ENCODE measurements at places on chromosomes 6 and 20. TPM values are rescaled to one million over a fixed set of nuclear protein-coding genes. Genes with fewer than 3 reads are reported as not detected.

GRCh38 chr20:46051556-46052308 is 22.7 kb downstream of the SLC12A5 start:
- no peaks in the 10 kb centered on the region for H3K36me3 ChIP-seq
- H3K27me3 ChIP-seq: peaks cover 23% of the 10 kb centered on the region
- no peaks in the 10 kb centered on the region for H3K4me1 ChIP-seq
- no peak for DNase-seq

- no peak overlapping the region for H3K27ac ChIP-seq
- H3K4me1 ChIP-seq: peaks cover 91% of the 10 kb centered on the region
- H3K36me3 ChIP-seq: no peaks in the 10 kb centered on the region
- DNase-seq: no peak
- no peak overlapping the region for H3K4me3 ChIP-seq
- no peaks in the 10 kb centered on the region for H3K27me3 ChIP-seq
These were observed 15.6 kb upstream of the CCN6 start for GRCh38 chr6:112038268-112038667.

The ITPR3 gene
- total RNA-seq: 52.5 TPM

DNA sequence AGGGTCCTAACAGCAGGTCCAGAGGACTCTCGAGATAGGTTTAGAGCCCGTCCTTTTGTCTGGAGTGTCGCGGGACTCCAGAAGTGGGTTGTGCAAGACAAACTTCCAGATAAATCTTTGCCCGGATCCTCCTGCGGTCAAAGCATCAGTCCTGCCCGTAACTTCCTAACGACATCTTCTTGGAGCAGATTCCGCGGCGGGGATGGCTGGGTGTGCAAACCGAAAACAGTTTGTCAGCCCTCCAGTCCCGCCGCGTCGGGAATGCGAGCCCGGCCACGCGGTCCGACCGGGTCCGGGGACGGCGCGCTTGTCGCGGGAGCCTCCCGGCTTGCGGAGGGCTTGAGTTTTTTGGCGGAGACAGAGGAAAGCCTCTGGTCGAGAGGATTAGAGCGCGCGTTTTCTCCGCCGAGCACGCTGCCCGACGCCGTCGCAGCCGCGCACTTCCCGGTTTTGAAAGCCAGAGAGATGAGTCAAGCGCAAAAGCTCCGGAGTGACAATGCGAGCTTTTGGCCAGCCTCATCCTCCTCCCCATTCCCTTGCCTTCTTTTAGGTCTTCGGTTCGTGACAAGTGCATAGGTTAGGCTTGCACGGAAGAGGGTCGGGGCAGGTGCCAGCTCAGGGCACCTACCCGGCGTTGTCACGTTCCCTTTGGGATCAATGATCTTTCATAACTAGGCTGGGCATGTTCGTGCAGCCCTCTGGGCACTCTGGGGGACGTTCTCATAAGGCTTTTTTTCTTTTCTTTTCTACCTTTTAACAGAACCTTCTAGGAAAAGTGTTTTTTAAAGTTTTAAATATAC is 91.3 kb upstream of the PRDM1 start:
- H3K4me3 ChIP-seq: peak overlapping the region; percentile 94
- peak overlapping the region; percentile 56 for H3K27ac ChIP-seq
- H3K27me3 ChIP-seq: peaks cover 72% of the 10 kb centered on the region
- H3K4me1 ChIP-seq: peaks cover 36% of the 10 kb centered on the region
- H3K36me3 ChIP-seq: no peaks in the 10 kb centered on the region

The TNFRSF21 gene
- total RNA-seq: 5.8 TPM

The IL17A gene
- total RNA-seq: 0.22 TPM

DNA sequence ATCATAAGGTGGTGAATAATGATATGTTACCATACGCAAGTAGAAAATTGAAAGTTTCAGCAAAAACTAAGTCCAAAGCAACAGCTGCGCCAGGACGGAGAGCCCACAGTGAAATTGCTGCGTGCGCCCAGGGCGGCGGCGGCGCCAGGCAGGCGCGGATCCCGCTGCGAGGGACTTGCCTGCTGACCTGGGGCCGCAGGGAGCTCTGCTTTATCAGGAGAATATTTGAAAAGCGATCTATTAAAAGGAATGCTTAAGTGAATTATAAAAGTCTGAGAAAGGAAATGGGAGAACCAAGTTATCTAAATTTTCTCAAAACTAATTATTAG is 85.4 kb downstream of the THBS2 start:
- H3K4me3 ChIP-seq: no peak overlapping the region
- no peak for DNase-seq
- H3K27ac ChIP-seq: no peak overlapping the region
- no peaks in the 10 kb centered on the region for H3K4me1 ChIP-seq
- no peaks in the 10 kb centered on the region for H3K27me3 ChIP-seq

The TNF gene
- 57.8 TPM for total RNA-seq

GRCh38 chr6:132023490-132023889 is 72.3 kb upstream of the CCN2 start:
- H3K27me3 ChIP-seq: no peaks in the 10 kb centered on the region
- no peak overlapping the region for H3K4me3 ChIP-seq
- H3K36me3 ChIP-seq: no peaks in the 10 kb centered on the region
- DNase-seq: no peak
- no peaks in the 10 kb centered on the region for H3K4me1 ChIP-seq

DNA sequence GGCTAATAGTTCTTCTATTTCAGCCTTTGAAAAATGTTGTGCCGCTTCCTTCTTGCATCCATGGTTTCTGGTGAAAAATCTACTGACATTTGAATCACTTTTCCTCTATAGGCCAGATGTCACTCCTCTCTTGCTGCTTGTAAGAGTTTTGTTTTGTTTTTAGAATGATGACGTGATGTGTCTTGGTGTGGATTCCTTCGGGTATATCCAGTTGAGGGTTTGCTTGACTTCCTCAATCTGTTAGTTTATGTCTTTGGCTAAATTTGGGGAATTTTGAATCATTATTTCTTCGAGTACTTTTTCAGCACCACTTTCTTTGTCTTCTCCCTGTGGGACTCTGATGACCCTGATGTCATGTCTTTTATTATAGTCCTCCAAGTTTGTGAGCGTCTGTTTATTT is 175.5 kb downstream of the MYLK4 start:
- no peak overlapping the region for H3K27ac ChIP-seq
- DNase-seq: no peak
- H3K36me3 ChIP-seq: peaks cover 5% of the 10 kb centered on the region
- peaks cover 27% of the 10 kb centered on the region for H3K27me3 ChIP-seq
- no peaks in the 10 kb centered on the region for H3K4me1 ChIP-seq

DNA sequence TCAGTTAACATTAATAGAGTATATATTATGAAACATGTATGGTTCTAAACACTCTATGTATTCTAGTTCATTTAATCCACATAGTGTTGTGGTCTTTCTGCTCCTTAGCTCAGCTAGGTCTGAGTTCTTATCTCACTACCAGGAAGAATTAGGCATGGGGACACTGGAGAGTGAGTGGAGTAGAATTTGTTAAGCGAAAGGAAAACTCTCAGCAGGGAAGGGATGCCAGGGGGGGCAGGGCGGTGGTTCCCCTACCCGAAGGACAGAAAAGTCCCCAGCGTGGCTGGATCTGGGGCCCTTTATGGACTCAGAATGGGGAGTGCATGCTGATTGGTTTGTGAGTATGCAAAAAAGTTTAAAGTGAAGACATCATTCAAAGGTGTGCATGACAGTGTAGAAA is 727.5 kb downstream of the TBC1D32 start:
- H3K27ac ChIP-seq: no peak overlapping the region
- H3K27me3 ChIP-seq: no peaks in the 10 kb centered on the region
- no peak overlapping the region for H3K4me3 ChIP-seq
- no peaks in the 10 kb centered on the region for H3K4me1 ChIP-seq
- H3K36me3 ChIP-seq: no peaks in the 10 kb centered on the region

GRCh38 chr6:121627761-121628160 is 192.3 kb downstream of the GJA1 start:
- peaks cover 4% of the 10 kb centered on the region for H3K4me1 ChIP-seq
- H3K4me3 ChIP-seq: no peak overlapping the region
- peaks cover 12% of the 10 kb centered on the region for H3K36me3 ChIP-seq
- no peak for DNase-seq

The ALDH8A1 gene
- 5.6 TPM for total RNA-seq

GRCh38 chr6:166618866-166619761 is 7.9 kb downstream of the RPS6KA2 start:
- no peaks in the 10 kb centered on the region for H3K36me3 ChIP-seq
- peaks cover 8% of the 10 kb centered on the region for H3K4me1 ChIP-seq
- peaks cover 4% of the 10 kb centered on the region for H3K27me3 ChIP-seq
- H3K4me3 ChIP-seq: no peak overlapping the region

- no peak overlapping the region for H3K4me3 ChIP-seq
- peaks cover 6% of the 10 kb centered on the region for H3K4me1 ChIP-seq
- peaks cover 63% of the 10 kb centered on the region for H3K27me3 ChIP-seq
- H3K27ac ChIP-seq: no peak overlapping the region
These were observed 65.0 kb upstream of the MAP3K4 start for GRCh38 chr6:160926281-160927276.

DNA sequence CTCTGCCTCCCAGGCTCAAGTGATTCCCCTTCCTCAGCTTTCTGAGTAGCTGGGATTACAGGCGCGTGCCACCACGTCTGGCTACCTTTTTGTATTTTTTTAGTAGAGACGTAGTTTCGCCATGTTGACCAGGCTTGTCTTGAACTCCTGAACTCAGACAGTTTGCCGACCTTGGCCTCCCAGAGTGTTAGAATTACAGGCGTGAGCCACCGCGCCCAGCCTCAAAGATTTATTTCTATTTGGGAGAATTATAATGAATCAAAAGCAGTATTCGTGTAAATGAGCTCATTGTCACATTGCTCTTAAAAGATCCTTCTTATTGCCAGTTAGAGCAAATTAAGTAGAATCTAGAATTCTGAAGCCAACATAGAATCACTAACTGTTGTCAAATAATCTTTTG is 9.4 kb upstream of the ZNF343 start:
- DNase-seq: no peak
- peaks cover 19% of the 10 kb centered on the region for H3K4me1 ChIP-seq
- no peaks in the 10 kb centered on the region for H3K36me3 ChIP-seq

The CFAP61 gene
- not detected for total RNA-seq

- no peak overlapping the region for H3K4me3 ChIP-seq
- peaks cover 17% of the 10 kb centered on the region for H3K27me3 ChIP-seq
- no peaks in the 10 kb centered on the region for H3K4me1 ChIP-seq
- H3K27ac ChIP-seq: no peak overlapping the region
These were observed 23.1 kb upstream of the DACT2 start for GRCh38 chr6:168342636-168343035.

DNA sequence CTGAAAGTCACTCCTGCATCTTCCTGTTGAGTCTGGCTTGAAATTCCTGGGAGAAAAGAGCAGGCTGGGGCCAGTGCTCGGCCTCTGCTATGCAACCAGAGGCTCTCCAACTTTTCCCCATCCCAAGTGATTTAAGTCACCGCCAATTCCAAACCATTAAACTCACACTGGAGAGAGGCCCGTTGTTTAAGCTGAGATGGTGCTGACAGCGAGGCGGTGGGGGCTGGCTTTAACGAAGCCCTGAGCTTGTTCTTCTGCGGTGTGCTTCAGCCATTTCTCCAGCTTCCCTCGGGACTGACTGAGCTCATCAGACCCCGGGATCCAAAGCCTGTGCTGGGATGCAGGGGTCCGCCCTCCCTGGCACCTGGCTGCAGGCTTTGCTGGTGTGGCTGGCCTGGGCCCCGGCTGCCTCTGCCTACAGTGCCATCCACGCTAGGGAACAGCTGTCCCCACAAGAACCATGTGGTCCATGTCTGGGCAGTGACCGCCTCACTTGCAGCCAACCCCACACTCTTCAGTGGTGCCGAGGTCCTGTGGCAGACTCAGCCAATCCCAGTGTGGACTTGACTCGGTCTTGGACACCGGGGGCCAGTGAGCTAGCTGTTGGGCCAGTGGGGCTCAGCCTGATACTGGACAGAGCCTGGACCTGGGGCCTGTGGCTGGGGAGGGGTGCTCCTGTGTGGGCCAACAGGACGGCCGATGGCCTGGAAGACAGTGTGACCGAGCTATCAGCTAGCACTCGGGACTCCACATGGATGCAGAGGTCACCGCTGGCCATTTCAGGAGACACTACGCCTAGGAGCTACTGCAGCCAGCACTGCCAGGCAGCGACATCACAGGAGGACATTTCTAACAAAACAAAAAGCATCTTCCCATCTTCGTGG is 21.2 kb downstream of the RAMACL start:
- no peak for DNase-seq
- no peak overlapping the region for H3K27ac ChIP-seq
- H3K36me3 ChIP-seq: no peaks in the 10 kb centered on the region
- H3K4me3 ChIP-seq: no peak overlapping the region
- no peaks in the 10 kb centered on the region for H3K4me1 ChIP-seq

The MYLK2 gene
- total RNA-seq: 0.53 TPM

DNA sequence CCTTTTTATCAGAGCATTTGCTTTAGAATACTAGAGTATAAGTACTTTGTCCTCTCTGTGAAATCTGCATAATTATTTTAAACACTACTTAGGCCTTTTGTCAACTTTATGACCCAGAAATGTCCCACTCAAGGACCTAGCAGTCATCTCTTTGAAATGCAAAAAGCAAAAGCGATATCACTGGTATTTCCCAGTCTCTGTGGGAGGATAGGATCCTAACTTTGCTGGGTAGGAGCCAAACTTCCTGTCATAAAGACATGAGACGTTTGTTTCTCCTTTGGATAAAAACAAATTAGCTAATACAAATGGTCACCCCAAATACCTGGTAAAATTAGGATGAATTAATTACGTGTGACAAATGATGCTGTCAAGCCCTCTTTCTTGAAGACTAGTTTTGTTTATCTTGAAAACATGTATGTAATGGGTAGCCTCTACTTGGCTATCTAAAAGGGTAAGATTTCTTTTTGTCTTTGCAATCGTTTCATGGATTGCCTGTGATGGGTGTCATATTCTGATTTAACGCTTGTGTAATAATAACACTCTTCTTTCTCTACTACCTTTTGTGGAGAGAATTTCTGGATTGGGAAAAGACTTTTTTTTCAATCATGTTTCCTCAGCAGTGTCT is 36.2 kb downstream of the DCDC2 start:
- no peak overlapping the region for H3K4me3 ChIP-seq
- H3K27me3 ChIP-seq: peaks cover 16% of the 10 kb centered on the region
- no peak for DNase-seq
- no peaks in the 10 kb centered on the region for H3K36me3 ChIP-seq

- peaks cover 65% of the 10 kb centered on the region for H3K27me3 ChIP-seq
- H3K27ac ChIP-seq: no peak overlapping the region
- H3K4me3 ChIP-seq: no peak overlapping the region
- H3K36me3 ChIP-seq: peaks cover 10% of the 10 kb centered on the region
- no peak for DNase-seq
These were observed 9.7 kb downstream of the TFAP2D start for GRCh38 chr6:50722829-50723554.

The BMP2 gene
- total RNA-seq: not detected

DNA sequence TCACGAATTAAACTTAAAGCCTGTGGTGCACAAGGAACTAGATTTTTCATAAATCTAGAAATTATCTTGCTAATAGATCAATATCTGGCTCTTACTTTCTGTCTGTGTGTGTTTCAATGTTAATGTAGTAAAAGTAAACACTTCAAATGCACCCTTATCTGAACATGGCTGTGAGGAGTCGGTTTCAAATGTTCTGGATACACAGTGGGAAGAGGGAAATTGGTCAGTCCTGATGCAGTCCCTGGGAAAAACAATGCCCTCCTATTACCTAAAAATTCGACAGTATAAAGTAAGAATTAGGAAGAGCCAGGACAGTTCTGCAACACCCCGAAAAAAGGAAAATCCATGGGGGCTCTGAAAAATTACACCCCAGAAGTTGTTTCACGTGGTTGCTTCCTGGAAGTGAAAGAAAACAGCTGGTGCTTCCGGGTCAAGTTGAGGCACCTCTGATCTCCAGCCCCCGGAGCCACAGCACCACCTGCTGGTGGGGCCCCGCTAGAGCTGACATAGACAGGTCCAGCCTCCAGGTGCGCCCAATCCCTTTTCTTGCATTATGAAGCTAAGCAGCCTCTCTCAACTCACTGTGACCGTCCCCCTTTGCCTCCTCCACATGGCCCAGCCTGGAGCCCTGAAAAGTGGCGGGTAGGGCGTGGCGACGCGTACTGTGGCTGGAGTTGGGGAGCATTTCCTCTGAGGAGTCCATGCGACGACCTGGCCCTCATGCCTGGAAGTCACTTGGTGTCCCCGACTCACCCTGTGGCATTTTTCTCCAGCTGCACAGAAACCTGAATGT is 8.3 kb downstream of the SEMG2 start:
- H3K4me1 ChIP-seq: no peaks in the 10 kb centered on the region
- no peaks in the 10 kb centered on the region for H3K36me3 ChIP-seq
- H3K27ac ChIP-seq: no peak overlapping the region
- H3K4me3 ChIP-seq: no peak overlapping the region
